Stimulated activated CD8-positive, alpha-beta memory T cell treated with anti-CD3 and anti-CD28 coated beads, Interleukin-7, amount 100 ng/mL, for 48 hours (primary cell): ENCODE measurements at places on chromosomes 2 and 18.

DNA sequence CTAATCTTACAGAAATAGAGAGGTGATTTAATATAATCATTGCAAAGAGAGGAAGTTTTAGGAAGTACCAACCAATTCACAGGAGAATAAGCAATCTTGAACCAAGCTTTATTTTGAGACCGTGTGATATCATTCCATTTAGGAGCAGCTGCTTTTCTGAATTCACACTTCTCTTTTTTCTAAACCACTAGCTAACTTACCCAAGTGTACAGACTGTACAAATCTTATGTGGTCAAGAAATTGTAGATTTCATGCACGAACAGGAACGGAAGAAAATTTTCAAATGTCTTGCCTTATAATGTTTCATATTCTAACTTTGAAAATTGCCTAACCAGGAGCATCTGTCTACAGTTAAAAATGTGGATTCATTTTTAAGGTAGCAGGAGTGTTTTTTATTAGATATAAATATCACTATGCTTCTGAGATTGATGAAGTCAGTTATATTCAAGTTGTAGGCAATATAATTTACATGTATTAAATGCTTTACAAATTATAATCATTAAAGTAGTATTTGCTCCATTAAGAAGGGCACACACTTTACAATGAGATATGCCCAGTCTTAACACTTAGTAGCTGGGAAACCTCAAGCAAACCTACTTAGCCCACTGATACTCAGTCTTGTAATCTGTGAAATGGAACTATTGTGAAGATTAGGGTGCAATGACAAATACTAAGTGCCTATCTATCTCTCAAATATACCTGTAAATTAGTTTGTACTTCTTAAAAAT lies 302.2 kb upstream of the STON1 start:
- DNase-seq = no peak

- peak; percentile 27 for DNase-seq
These were observed 213.6 kb downstream of the TNS1 start for GRCh38 chr2:217789003-217789735.

DNA sequence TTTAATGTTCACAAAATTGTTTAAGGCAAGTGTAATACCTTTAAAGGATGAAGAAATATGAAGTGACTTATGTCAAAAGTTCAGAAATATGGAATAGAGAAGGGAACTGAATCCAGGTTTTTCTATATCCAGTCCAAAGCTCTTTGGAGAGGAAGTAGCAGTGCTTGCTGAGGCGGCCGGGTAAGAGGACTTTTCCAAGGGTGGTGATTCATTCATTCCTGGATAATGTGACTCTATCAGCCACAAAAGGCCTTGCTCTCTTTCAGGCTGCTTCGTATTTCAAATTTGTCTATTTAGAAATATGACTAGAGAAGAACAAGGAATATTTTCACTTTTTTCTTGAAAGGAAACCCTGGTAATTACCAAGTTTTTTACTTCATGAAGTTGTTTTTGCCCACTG lies 830.1 kb upstream of the ZEB2 start:
- no peak for DNase-seq

GRCh38 chr2:156704132-156704531 lies 268.0 kb downstream of the GPD2 start:
- no peak for DNase-seq

- DNase-seq = no peak
These were observed 193.6 kb downstream of the MIB1 start for GRCh38 chr18:21933931-21934765.

GRCh38 chr2:156005531-156005930 lies 327.0 kb downstream of the NR4A2 start:
- DNase-seq = no peak

DNA sequence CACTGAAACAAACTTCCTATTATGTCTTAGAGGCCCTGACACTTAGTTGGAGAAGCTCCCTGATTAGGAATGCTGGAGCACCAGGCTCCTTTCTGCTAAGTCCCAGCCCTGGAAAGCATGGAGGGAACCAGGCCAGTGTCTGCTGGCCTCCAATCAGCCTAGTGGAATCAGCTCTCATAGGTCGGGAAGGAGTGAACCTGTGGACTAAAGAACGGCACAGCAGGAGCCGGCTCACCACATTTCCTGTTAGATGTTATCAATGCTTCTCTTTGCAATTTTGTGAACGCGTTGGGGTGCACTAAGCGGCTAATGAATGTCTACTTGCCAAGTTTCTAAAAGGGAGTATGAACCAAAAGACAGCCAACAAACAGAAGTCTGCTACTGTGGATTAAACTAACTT lies 296.6 kb downstream of the NAPG start:
- DNase-seq = no peak

- DNase-seq = no peak
These were observed 152.2 kb upstream of the THSD7B start for GRCh38 chr2:136613096-136613495.

DNA sequence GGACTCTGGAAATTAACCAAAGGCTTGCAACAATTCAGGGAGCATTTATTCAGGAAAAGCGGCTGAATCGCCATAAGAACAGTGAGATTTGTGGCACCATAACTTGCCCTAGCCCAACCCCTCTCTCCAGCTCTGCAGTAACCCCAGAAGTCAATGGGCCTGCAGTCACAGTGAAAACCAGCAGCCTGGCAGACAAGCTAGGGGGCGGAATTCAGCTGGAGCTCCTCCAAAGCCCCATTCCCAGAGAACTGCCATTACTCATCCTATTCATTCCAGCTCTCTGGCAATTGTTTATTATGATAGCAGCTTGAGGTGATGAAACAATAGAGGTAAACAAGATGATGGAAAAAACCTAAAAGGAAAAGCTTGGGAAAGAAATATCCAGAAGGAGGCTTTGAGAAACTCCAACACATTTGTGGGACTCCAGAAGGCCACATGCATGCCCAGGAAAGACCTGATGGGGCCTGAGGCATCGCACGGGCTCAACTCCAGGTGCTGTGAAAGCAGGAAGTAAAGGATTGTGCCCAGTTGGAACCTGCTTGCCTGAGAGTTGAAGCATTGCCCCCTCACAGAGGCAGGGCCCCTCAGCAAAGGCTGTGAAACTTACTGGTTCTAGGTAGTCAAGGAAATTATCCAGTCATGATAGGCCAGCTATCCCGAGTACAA lies 126.7 kb downstream of the TWIST2 start:
- DNase-seq = no peak

- no peak for DNase-seq
These were observed 86.5 kb upstream of the ACAA2 start for GRCh38 chr18:49899657-49900330.
